SW 1271 (cell line): ENCODE measurements at places on chromosomes 16 and 17.

- no peak for DNase-seq
Observed at GRCh38 chr17:81065500-81065899, 30.5 kb downstream of the BAIAP2 start.

GRCh38 chr17:82386881-82387704 is 15.5 kb downstream of the UTS2R start:
- no peak for DNase-seq

GRCh38 chr16:23929856-23930255 is 94.1 kb downstream of the PRKCB start:
- DNase-seq = no peak

DNA sequence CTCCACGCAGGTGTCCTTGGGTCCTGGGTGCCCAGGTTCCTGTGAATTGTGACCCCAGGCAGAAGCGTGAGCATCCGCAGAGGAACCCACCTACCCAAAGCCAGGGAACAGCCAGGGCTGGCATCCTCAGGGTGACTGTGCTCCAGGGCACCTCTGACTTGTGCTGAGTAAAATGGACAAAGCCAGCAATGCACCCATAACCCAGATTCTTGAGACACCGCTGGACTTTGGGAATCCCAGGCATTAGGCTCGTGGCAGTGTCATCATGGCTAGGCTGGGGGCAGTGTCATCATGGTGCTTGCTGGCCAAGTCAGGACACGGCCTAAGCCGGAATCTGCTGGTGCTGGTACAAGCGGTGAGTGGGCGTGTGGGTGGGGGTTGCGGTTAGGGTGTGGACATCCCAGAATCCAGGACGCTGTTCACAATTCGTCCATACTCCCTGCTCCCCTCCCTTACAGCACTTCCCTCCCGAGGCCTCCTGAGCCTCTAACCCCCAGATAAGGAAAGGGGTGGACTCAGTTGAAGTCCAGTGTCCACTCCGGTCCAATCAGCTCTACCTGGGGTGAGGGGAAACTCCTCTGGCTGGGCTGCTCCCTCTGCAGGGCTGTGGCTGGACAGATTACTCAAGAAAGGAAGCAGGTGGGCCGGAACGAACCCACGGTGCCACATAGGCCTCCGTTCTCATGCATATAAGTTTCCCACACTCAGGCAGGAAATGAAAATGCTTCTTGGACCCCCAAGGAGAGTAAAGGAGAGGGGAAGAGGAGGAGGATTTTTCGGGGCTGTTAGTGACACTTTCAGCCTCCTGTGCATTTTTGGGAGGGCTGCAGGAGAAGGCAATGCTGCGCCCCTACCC is 138.9 kb downstream of the SEC14L1 start:
- no peak for DNase-seq

GRCh38 chr16:24771779-24772157 is 42.3 kb downstream of the TNRC6A start:
- no peak for DNase-seq

DNA sequence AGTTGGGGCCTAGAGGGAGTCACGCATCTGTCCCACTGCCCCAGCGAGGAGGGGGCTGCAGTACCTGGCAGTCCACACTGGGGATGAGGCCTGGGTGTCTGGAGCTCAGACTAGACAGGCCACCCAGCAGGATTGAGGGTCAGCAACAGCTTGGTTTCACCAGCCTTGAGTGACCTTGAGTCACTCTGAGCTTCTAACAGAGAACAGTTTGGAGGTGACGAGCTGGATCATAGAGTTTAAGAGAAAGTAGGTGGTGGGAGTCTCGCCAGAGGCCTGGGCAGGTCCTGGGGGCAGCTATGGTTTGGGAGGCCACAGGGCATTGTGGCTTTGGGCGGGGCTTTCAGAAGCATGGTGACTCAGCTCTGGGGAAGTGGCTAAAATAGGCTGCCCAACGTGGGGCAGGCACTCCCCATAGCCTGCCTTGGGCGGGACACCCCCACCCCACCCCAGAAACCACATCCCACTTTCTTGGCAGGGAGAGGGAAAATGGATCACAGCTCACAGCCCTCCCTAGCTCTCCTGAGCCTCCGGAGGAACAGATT is 20.5 kb downstream of the CDC42EP4 start:
- peak; percentile 73 for DNase-seq

DNA sequence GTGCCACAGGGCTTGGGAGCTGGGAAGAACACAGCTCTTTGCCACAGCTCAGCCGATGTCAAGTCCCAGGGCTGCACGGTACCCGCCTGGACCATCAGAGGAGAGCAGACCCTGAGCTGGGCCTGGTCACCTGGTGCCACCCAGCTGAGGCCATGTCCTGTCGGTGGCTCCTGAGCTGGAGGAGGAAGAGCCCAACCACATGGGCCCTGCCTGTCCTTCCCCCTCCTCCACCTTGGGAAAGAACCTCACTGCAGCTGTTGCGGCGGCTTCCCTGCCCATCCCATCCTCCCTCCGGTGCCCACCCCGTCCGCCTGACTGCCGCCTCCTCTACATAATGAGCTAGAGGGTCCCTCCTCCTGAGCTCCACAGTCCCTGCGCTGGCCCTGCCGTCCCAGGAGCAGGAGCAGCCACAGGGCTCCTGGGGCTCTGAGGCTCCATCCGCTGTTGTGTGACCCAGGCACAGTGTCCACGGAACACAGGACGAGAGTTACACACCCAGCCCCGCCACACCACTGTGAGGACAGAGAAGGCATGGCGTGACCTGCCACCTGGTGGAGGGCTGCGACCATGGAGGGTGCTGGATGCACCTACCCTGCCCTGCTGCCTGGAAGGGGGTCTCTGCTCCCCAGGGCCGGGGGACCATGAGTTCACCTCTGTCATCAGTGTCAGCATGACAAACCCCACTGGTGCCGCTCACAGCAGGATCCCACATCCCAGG is 21.4 kb upstream of the CHMP6 start:
- DNase-seq = peak; percentile 8

- no peak for DNase-seq
Observed at GRCh38 chr16:88516601-88517061, 53.6 kb upstream of the ZC3H18 start.

DNA sequence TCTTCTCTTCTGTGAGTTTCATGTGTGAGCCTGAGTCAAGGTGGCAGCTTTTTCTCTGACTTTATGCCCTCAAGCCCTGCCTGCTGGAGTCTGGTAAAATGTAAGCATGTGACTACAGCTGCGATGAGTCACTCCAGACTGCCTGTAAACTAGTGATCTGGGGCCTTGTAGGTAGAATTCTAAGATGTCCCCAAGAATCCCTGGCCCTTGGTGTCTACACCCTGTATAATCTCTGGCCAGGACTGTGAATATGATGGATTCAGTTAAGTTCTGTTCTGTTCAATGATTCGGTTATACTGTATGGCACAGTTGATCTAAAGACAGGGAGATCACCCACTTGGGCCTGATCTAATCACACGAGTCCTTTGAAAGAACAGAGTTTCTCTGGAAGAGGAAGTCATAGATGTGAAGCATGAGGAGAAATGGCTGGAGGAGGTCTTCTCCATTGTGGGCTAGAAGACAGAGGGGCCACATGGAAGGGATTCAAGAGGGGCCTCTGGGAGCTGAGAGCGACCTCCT is 29.8 kb downstream of the PRSS54 start:
- peak; percentile 5 for DNase-seq

DNA sequence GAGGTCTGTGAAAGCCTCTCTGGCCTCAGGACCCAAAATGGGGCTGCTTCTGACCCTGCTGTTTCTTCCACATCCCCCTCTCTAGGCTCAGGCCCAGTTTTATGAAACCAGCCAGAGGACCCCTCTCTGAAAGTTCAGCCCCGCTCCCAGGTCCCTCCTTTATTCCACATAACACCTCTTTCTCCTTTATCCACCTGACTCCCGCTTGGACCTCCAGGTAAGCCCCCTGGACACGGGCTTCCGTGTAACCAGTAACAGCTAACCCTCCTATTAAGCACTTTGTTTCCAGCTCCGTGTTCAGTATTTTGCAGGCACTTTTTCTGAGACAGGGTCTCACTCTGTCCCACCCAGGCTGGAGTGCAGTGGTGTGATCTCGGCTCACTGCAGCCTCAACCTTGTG is 37.4 kb downstream of the PSME3IP1 start:
- no peak for DNase-seq

DNA sequence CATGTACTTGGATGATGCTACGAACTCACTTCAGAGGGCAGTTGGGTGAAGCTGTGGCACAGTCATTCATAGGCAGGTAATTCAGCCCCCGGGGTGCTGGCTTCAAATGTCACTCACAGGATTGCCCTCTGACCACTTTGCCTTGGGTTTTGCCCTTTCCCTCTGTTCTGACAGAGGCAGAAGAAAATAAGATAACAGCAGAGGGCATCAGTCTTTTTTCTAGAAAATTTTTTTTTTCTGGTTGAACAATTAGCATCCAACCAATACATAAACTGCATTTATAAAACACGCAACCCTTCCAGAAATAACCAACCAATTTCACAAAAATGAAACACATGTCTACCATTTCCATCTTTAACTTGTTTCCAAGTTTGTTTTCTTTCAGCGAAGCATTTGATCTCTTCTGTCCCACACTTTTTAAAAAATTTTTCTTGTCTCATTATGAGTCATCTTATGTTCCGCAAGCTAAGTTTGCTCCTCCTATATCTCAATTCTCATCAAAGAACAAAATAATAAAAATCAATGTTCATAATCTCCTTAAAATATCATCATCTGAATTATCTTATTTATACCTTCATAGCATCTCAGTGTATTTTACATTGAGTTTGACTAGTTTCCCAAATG is 15.6 kb downstream of the NACA2 start:
- no peak for DNase-seq

DNA sequence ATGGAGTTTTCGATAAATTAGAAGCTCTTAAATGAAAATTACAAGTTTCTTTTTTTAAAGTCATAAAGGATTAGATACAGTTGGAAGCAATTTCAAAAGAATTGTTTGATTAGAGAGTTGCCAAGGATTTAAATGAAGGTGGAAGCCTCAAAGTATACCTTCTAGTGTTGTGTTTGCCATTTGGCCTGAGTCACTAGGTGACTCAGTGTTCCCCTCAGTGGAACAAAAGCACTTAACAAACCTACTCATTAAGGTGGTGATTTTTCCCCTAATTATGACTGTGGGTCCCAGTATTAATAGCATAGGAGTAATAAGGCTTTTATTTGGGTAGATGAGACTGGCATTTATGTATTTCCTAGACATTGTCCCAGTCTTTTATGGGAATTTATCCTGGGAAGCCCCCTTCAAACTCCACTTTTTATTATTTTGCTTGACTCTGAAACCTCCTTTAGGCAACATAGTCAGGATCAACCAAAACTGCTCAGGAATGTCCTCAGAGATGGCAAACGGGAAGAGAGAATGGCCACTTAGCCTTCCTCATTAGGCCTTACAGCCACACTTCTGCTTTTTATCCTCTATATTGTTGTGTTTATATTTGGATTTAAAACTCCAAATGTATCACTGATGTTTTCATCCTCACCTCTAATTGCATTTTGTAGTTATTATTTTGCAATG is 161.0 kb downstream of the FTO start:
- DNase-seq = no peak

DNA sequence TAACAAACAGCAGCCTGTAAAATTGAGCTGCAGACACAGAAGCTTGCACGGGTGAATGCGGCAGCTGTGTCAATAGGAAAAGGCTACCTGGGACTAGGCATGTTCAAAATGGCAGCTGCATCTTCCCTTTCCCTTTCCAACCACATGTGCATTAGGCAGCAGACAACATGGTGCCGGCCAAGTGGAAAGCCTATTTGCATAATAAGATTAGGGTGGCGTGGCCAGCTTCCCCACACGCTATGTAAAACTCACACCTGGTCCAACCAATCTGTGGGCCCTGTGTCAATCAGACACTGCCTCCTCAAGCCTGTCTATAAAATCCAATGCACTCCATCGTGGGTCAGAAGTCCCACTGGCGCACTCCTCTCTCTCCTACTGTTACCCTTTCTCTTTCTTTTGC is 61.0 kb upstream of the RBBP6 start:
- DNase-seq = no peak

- DNase-seq = no peak
Observed at GRCh38 chr16:75599452-75600277, 23.4 kb downstream of the ADAT1 start.

GRCh38 chr16:11291091-11291703 is 10.1 kb upstream of the PRM1 start:
- DNase-seq = no peak

DNA sequence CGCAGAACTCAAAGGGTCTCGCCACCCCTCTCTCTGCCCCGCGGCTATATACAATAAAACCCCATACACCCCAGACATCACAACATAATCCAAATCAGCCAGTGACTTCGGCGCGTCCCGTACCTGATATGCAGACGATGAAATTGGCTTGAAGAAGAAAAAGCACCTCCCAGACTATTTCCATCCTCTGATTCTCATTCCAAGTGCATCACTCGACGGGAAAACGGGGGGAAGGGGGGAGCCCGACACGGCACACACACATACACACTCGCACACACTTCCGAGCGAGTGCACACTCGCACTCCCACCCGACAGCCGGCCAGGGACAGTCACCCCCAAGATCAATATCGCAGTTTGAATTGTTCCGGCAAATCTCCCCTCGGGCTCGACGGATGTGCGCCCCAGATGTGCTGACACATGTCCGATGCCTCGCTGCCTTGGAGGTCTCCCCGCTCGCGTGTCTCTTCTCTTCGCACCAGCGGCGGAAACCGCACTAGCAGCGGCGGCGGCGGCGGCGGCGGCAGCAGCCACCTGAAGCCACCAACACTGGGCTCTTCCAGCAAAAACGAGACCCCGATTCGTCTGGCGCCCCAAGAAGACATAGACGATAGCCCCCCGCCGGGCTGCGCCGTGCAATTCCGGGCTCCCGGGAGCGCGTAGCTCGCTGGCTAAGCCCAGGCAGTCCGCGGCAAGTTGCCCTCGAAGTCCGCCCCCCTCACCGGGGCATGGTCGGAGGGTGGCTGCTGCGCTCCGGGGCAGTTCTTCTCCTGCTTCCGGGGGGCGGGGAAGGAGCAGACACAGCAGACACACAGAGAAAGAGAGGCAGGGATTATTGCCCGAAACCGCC is 688 bp downstream of the CA10 start:
- DNase-seq = no peak

DNA sequence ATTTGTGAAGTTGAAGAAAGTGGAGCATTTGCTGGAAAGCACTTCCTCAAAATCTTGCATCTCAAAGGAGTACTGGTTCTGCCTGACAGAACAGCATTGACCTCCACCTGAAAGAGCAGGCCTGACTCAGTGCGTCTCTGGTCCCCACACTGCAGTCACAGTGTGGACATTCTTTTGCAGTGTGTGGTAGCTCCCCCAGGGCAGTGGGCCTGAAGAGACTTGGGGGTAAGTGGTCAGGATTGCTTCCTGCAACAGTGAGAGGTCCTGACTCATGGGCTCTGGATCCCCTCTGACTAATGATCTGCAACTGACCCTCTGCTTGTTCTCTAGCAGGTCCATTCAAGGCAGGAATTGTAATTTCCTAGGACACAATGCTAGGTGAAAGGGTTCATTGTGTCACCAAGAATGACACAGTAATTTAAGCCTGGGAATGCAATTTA is 204.9 kb upstream of the KCNJ16 start:
- DNase-seq = peak; percentile 69
